ELF-1 (cell line): ENCODE measurements at places on chromosomes 5 and 9.

- DNase-seq, result no peak
Observed at GRCh38 chr5:142434322-142434612, 109.4 kb upstream of the SPRY4 start.

- peak; percentile 36 for DNase-seq
Observed at GRCh38 chr9:8262625-8263622, 463.3 kb upstream of the DMAC1 start.

DNA sequence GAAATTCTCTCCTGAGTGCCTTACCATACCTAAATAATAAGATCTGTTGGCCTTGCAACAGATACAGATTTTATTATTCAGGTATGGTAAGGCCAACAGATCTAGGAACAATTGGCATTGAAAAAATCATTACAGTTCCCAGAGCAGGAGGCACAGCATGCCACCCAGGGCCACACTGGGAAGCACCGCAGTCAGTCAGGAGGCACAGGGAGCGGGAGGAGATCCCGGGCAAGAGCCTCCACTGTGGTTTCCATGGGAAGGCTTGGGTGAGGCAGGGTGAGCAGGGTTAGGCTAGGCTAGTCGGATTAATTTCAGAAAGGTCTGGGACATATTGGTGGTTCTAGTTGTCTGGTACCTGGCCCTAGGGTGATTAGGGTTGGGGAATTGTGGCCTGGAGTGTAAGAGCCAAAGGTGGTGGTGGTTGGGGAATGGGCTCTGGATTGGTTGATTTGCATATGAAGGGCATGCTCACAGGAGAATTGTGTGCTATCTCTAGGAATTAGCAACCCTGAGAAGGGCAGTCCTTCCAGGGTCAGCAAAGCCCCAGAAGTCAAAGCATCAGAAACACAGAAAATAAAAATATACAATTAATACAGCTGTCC is 111.4 kb downstream of the PDE8B start:
- DNase-seq, result peak; percentile 83

GRCh38 chr5:180289433-180289832 is 2.5 kb downstream of the MAPK9 start:
- DNase-seq, result peak; percentile 80

GRCh38 chr5:100546001-100546400 is 10.8 kb downstream of the FAM174A start:
- DNase-seq, result no peak

DNA sequence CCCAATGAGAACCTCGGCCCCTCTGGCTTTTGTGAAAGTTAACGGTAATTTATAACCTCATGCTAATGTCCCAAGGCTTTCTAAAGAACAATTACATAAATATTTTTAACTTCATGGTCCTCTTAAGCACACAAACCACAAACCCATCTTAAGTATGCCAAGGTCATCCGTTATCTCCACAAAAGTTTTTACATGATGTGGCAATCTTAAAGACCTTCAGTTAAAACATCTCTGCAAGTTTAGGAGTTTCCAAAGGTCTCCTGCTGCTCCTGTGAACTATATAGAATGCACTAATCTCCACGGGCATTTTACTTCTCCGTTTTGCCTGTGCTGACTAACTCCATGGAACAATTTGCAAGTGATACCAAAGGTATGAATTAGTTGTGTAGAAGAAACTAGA is 228.2 kb downstream of the TLE1 start:
- no peak for DNase-seq

DNA sequence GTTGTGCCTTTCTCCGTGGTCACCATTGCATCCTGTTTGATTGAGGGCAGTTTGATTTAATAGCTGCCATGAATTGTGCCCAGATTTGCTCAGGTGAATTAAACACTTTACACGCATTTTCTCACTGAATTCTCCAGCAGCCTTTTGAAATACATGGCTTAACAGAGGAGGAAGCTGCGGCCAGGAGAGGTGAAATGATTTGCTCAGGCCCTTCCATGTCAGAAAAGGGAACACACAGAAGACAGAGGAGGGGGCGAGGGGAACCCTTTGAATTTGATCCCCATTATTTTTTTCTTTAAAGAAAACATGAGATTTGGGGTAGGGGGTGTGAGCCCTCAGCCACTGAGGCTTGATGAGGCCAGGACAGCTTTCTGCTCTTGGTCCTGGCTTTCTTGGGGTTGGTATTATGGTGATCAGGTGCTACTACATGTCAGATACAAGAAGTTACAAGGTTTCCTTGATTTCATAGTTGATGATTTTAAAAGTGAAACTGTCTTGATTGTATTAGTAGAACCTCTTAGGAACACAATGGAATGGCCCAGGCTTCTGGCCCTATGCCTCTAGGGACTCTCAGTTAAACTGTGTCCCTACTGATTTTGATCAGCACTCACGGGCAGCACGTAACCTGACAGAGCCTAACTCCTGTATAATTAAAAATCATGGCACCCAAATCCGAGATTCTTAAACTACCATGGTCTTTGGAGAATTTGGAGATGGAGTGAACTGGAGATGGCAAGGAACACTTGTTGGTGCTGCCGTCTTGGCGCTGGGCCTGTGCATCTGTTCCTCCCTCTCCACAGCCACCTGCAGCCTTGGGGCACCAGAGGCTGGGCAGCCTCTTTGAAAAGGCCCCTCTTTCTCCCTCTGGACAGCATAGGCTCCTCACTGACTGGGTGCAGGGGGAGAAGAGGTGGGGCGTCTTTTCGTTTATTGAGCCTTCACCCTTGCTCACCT is 107.9 kb downstream of the TRIO start:
- no peak for DNase-seq

DNA sequence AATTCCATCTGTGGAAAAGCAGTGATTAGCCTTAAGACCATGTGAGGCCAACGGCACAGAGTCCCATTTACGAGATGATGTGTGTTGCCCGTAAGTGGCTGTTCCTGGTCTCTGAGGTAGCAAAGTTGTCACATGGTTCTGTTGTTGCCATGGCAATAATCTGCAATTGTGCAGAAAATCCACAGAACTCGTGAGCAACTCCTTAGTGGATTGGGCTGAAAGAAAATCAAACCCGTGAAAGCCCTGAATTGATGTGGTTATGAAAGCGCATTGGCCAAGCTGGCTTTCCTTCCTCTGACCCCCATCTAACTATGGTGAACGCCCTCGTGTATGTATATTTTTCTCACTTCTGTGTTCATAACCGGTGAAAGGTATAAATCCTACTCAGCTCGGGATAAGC is 614.7 kb downstream of the EBF1 start:
- DNase-seq, result no peak

DNA sequence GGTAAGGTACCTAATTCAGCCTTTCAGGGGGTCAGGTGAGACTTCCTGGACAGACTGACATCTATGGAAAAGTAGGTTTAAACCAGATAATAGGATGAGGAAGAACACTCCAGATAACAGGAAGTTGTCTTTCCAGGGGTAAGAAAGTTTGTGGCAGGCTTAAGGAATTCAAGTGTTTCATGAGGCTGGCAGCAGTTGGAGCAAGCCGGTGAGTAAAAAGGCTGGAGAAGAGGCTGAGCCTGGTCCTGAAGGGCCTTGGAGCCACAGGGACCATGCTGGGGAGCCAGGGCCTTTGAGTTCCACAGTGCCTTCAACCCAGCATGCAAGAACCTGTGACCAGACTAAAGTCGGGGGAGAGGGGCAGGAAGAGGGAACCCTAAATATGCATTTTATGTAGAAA is 353.4 kb downstream of the SPOCK1 start:
- no peak for DNase-seq

DNA sequence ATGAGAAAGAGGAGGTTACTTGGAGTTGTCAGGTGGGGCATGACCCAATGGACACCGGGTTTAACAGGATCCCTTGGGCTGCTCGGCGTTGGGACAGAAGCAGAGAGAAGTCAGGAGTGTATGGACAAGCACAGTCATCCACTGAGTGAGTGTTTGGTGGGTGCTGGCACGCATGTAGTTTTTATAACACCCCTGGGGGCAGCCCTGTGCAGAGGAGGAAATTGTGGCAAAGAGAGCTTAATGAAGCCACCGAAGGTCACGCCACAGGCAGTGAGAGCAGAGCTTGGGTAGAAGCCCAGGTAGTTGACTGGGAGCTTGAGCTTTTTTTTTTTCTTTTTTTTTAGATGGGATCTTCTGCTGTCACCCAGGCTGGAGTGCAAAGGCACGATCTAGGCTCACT is 43.2 kb upstream of the IER5L start:
- DNase-seq, result no peak

GRCh38 chr9:71001780-71002386 is 119.5 kb downstream of the TRPM3 start:
- peak; percentile 16 for DNase-seq

GRCh38 chr5:7684826-7685225 is 166.1 kb downstream of the CFAP90 start:
- no peak for DNase-seq
